Left ventricle myocardium inferior (tissue), 1 donor: ENCODE measurements at places on chromosomes 6 and 20.
A peak's percentile ranks its signal among the peaks of the same experiment; 100 is the strongest.

DNA sequence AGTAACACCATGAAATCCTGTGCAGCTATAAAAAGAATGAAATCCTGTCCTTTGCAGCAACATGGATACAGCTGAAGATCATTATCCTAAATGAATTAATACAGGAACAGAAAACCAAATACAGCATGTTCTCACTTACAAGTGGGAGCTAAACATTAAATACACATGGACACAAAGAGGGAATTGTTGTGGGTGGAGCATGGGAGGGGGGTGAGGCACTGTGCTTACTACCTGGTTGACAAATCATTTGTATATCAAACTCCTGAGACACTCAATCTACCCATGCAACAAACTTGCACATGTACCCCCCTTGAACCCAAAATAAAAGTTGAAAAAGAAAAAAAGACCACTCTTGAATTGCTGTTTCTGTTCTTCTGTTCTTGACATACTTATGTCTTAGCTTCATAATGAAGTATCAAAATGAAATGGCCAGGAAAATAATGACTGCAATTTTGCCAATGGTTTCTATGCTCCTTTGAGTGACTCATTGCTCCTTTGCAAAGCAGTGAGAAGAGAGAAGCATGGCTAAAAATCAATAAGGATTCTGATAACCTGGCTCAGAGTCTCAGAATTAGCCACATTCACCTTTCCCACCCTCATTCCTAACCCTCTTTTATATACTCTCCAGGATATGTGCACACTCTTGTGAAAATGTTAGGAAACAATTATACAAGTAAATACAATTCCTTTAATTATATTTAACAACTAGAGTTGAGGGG is 71.0 kb downstream of the CYP39A1 start:
- DNase-seq, result no peak

- no peak for DNase-seq
Observed at GRCh38 chr6:48183178-48183577, 72.2 kb upstream of the PTCHD4 start.

DNA sequence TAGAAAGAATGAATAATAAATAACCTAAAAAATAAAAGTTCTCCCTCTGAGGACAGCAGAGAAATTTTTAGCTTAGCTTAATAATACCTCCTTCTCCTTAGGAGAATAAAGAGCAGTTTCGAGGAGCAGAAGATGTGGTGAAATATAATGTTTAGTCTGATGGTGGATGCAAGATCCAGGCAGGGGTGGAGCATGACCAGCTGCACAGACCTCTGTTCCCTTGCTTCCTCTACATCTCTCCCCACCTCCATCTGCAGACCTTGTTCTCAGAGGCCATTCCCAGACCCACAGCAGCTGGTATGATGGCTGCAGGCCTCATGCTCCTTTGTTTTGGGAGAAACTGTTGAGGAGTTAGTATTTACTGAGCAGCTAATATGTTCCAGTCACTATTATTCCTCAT is 1.5 kb downstream of the BTN3A2 start:
- DNase-seq, result no peak

DNA sequence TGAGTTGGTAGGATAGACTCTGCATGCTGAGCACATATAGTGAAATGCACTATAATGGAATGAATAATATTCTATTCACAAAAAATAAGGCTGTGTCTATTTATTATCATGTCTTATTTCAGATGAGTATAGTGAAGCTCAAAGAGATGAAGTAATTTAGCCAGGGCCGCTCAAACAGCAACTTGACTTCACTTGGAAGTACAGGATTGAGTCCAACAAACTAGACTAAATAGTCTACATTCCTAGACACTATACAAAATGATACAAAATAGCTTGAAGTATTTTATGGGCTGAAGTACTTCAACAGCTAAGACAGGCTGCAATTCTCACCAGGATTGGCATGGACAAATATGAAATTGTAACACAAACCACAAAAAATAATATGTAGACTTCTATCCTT is 144.5 kb upstream of the DST start:
- no peak for DNase-seq

DNA sequence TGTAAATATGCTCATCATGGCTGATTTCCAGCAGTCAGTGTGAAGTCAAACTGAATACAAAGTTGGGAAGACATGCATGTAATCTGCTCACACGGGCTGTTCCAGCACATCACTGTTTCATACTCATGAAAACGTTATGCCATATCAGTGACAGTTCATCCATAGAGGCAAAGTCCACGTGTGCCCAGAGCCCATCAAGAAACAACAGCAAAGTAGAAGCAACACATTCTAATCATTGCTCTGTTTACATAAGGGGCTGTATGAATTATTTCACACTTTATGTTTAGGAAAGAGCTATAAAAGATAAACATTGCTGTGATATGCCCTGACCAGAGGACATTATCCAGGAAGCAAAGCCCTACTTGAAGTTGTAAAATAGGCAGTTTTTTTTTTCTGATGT is 157.0 kb upstream of the ENPP5 start:
- DNase-seq, result no peak

DNA sequence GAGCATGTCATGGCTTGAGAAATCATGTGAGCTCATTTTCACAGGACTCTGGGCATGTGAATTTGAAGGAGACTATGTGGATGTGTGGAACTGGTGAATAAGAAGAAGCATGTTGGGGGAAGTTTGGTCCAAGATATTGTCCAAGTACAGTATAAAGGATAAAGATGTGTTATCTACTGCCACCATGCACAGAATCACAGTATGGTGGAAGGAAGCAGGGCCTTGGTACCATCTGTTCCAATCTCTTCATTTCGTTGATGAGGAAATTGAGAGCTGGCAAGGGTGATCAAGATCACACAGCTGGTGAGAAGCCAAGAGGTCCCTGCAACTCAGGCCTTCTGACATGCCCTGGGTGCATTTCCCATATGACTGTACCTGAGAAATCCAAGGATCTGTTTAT is 31.5 kb upstream of the RIPOR2 start:
- no peak for DNase-seq

DNA sequence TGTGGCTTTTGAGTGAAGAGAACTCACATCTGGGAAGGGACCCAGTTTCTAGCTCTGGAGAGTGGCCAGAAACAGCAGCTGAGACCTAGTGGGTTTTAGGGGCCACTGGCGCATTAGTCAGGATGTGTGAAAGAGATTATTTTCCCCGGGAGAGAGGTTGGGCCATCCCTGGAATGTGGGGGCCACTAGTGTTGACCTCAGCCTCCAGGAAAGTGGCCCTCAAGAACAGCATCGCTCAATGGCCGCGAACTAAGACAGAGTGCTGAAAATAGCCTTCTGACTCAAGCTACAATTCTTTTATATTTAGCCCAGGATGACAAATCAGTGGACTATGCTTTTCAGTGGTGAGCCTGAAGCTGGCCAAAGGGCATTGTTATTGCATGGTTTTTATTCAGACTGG is 210.4 kb upstream of the RNF24 start:
- no peak for DNase-seq

- DNase-seq, result no peak
Observed at GRCh38 chr6:119768201-119768600, 418.6 kb upstream of the MAN1A1 start.

DNA sequence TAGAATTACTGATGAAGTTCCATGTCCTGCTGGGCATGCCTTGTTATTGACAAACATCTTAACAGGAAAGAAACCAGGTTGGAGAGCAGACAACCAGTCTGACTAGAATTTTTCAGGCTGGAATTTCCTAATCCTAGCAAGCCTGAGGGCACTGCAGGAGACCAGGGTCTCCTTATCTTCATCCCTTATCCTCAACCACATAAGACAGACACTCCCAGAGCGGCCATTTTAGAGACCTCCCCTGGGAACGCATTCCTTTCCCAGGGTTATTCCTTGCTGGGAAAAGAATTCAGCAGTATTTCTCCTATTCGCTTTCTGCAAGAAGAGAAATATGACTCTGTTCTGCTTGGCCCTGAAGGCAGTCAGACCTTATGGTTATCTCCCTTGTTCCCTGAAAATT is 803.7 kb downstream of the GRIK2 start:
- DNase-seq, result no peak

DNA sequence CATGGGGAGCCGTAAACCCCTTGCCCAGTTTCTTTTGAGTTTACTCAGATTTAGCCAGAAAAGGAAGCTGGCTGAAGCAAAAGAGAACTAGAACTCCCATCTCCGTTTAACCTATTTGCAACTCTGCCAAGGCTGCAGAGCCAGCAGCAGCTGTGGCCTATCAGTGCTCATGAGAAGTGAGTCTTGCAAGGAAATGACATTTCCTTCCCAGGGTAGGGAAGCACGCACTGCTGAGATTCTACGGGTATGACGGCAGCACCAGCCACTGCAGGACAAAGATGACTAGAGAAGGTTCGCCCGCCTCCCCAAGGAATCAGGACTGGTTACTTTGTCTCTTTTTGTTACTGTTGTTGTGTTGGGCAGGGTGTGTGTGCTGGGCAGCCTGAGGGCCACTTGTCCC is 47.6 kb downstream of the PPP1R3G start:
- DNase-seq, result peak; percentile 70

DNA sequence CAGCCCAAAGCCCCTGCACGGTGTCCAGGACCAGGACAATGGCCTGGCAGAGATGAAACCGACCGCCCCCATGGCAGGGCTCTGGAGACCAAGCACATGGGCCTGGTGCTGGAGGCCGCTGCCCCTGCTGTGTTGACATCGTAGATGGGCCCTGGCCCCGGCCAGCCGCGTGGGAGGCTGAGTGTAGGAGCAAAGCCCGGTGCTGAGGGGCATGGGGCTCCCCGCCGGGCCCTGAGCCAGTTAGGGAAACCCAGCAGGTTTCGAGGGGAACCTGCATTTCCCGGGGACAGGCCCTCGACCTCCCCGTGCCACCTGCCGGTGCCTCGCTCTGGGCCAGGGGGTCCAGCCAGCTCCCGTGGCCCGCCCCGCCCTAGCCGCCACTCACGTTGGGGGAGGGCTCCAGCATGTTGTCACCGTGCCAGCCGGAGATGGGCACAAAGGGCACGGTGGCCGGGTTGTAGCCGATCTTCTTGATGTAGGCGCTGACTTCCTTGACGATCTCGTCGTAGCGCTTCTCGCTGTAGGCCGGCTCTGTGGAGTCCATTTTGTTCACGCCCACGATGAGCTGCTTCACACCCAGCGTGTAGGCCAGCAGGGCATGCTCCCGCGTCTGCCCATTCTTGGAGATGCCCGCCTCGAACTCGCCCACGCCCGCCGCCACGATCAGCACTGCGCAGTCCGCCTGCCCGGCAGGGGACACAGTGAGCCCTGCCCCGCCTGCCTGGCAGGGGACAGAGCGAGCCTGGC is 4.3 kb downstream of the EEF1A2 start:
- peak; percentile 15 for DNase-seq

- DNase-seq, result no peak
Observed at GRCh38 chr6:84103029-84103428, 69.5 kb downstream of the MRAP2 start.

DNA sequence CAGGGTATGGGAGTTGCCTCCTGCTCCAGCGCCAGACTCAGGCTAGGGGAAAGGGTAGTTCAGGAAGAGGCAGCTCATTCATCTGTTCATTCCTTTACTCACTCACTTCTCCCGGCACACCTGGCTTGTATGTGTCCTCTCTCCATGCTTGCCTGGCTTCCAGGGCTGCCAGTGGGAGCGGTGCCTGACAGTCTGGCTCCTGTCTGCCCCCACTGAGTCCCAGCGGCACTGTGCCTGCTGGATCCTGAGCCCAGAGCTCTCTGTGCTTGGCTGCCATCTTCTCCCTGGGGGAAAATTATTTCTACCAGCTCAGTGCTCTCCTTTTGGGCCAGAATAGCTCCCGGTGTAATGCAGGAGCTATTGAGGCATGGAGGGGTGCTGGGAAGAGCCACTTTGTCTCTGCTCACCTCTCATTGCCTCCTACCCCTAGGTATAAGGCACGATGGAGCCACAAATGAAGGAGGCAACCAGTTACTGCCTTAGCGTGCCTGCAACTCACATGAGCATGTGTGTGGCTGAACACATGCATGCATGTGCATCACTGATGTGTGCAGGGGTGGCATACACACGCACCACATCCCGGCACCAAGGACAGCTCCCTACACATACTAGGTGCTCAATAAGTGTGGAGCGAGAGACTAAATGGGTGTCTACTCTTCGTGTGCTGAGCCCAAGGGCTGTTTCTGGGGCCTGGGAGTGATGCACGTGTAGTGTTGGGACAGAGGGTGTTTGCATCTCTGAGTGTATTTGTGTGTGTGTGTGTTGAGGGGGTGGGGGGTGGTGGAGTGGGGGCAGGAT is 46.6 kb downstream of the CDH22 start:
- no peak for DNase-seq

GRCh38 chr6:136566851-136567250 is 16.6 kb upstream of the MAP7 start:
- no peak for DNase-seq

DNA sequence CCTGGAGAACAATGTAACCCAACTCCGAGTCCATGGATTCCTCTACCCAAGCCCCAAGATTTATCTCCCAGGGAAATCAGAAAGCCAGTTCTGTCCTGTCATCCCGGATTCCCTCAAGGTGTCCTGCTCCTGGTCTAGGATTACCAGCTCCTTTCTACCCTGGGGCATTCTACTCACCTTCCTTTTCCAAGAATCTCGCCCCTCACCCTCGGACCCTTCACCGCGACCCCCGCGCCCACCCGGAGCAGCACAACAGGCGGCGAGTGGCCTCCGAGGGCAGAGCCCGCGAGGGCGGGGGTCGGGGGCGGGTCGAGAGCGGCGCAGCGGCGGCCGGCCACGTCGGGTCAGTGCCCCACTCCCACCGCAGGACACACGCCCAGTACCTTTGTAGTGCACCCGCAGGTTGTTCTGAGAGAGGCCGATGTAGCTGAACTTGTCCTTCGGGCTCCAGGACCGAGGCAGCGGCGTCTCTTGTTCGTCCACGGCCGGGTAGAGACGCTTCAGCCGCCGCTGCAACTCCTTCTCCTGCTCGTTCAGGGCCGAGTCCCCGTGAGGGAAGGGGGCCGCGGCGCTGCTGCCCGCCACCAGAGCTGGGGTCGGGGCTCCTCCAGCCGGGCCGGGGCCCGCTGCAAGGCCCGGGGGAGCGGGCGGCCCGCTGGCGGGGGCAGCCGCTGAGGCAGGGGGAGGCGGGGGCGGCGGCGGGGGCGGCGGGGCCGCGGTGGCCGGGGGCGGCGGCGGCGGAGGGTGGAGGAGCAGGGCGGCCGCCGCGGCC is 897 bp downstream of the RANBP9 start:
- peak; percentile 27 for DNase-seq

DNA sequence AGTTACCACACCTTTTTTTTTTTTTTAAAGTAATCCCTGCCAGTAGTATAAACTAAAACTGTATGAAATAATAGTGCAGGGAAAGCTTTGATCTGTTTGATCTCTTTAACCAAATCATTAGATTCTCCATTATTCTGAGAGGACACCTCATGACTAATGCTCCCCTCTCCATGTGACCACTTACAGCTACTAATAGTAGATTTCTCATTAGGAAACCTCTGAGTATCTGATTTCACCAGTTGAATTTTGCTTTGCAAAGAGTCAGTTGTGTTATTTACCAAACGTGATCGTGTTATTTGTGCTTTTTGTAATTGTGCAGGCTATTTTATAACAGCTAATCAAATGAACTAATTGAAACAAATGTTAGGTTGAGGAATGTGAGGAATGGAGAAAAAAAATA is 12.5 kb downstream of the CASP8AP2 start:
- no peak for DNase-seq

DNA sequence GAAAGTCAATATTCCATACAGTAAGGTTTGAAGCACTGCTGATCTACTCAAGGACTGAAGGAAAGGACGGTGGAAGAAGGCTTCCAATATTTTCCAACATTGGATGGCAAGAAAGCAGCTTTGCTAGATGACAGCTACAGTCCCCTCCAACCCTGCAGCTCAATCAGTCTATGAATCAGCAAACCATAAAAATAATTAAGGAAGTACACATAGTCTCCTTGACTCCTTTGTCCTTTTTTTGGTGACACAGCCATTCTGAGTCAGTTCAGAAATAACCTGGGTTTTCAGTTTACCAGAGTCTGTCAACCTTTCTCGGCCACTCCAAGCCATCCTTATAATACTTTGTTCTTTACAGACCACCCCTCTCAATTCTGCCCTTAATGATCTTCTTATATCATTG is 232.5 kb downstream of the IBTK start:
- no peak for DNase-seq
